ENCODE measurements at places on chromosomes 6 and 20.

GRCh38 chr20:61768571-61769285, 297.0 kb downstream of the TAF4 start:
- DNase-seq = no peak

GRCh38 chr6:84675651-84676050, 88.7 kb downstream of the TBX18 start:
- no peak for DNase-seq

GRCh38 chr6:15522026-15522425, 140.8 kb downstream of the DTNBP1 start:
- DNase-seq = no peak

GRCh38 chr20:15100506-15101160, 763.2 kb upstream of the FLRT3 start:
- DNase-seq = no peak

DNA sequence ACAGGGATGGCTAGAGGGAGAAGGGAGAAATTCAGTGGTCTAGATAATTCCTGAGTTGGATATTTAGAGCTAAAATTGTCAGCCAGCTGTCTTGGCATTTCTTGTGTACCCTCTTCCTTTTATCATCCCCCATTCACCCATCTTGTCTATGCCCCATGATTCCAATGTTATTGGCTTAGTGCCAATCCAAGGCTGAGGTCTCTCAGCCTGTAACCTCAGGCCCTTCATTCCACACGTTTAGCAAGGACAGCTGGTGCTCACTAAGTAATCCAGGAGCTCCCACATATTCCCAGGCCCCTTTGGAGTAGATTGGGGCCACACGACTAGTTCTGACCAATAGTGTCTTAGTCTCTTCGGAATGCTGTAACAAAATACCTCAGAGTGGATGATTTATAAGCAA, 112.4 kb upstream of the ATXN1 start:
- no peak for DNase-seq

DNA sequence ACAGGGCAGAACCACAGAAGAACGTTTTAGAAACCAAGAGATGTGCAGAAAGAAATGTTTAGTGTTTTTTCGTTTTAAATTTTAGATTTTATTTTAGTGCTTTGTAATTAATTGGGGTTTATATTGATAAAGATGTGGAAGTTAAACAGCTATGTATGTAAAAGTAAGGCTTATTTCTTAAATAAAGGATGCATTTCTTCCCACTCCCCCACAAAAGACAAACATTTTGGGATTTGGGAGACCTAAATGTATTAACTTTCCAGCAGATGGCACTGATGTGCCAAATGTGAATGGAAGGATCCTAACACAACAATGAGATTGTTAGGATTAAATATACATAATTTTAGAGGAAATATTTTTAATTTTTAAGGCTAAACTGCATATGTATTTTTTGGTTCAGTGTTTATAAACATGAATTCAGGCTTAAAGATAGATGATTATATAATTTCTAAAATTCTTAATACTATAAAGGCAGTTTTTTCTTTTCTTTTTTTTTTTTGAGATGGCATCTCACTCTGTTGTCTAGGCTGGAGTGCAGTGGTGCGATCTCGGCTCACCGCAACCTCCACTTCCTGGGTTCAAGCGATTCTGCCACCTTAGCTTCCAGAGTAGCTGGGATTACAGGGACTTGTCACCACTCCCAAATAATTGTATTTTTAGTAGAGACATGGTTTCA, 12.0 kb downstream of the PFDN4 start:
- no peak for DNase-seq

- DNase-seq = no peak
Observed at GRCh38 chr6:7251646-7252260, 61.2 kb downstream of the SSR1 start.

GRCh38 chr6:27495386-27496135, 22.7 kb upstream of the ZNF184 start:
- DNase-seq = peak; percentile 79

- no peak for DNase-seq
Observed at GRCh38 chr6:150349546-150349945, 19.3 kb upstream of the IYD start.

DNA sequence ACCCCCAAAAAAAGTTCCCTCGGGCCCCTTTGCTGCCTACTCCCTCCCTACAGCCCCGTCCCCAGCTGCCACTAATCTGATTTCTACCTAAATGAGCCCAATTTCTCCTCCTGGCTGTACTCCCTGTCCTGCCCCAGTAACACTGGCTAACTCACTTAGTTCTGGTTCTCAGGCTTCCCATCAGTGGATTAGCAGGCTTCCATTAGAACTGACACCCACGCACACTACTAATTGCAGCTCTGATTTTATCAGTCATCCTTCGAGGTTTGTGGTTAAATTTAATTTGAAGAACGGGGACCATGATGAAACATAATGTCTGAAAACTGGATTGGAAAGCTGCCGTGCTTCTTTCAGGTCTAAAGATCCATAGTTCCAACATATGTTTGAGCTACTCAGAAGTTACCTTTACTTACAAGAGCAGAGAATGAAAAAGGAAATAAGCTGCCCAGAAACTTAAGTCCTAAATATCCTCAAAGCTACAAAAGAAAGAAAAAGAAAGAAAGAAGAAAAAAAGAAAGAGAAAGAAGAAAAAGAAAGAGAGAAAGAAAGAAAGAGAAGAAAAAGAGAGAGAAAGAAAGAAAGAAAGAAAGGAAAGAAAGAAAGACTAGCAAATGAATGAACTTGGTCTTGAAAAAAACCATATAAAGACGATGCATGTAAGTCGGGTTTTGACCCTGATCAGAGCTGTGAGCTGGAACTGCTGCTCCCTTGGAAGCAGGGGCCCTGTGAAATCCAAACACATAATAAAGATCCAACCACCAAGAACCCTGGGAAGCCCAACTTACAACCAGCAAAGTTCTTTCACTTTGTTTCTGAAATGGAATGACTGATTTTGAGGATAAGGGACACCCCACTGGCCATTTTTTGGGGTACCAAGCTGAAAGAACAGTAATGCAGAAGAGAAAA, 51.7 kb downstream of the CNKSR3 start:
- DNase-seq = no peak
